ENCODE measurements at places on chromosomes 4 and X. TPM values are rescaled to one million over a fixed set of nuclear protein-coding genes. Genes with fewer than 3 reads are reported as not detected.
A peak's percentile ranks its signal among the peaks of the same experiment; 100 is the strongest.

The GLA gene
- 9.1 TPM for total RNA-seq

The CXCL1 gene
- 0.81 TPM for total RNA-seq

The FBXO8 gene
- total RNA-seq, result 27.5 TPM

The ENAM gene
- 3.8 TPM for total RNA-seq

The OPN1MW gene
- total RNA-seq, result not detected

The GPC4 gene
- 8.9 TPM for total RNA-seq

The DIAPH2 gene
- 11.0 TPM for total RNA-seq

The TTC29 gene
- total RNA-seq, result not detected

The GABRG1 gene
- not detected for total RNA-seq

The ZCCHC13 gene
- not detected for total RNA-seq

The NDNF gene
- 8.1 TPM for total RNA-seq

The NHSL2 gene
- total RNA-seq, result 4.7 TPM

The COL4A6 gene
- 7.4 TPM for total RNA-seq

DNA sequence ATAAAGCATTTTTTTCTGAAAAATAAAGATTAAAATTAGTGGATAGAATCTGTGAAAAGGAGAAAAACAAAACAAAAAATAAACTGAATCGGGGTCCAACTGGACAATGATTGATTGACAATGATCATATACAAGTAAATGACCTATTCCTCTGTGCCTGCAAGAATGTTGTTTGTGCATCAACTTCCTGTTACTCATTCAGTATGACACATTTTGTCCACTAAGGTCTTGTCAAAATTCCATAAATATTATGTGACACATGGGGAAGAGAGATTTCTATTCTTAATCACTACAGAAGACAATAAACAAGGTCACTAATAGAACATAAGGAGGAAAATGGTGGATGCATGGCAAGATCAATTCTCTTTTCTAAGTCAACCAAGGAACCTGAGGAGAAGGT is 54.9 kb downstream of the F8 start:
- DNase-seq, result no peak

- no peak for DNase-seq
Measured at GRCh38 chr4:27638163-27638915, 777.7 kb downstream of the STIM2 start.

DNA sequence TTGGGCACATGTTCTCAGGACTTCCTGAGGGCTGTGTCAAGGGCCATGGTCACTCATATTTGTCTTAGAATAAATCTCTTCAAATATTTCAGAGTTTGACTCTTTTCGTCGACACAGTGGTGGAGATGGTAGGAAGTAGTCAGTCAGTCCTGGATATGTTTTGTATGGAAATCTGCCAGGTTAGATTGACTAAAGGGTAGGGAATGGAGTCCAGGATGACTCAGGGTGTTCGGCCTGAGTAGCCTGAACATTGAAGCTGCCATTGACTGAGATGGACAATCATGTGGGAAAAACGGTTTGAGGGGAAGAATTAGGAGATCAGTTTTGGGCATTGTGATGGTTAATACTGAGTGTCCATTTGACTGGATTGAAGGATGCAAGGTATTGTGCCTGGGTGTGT is 177.1 kb upstream of the CENPE start:
- DNase-seq, result no peak

GRCh38 chr4:86388252-86388651 is 28.4 kb upstream of the MAPK10 start:
- DNase-seq, result no peak

DNA sequence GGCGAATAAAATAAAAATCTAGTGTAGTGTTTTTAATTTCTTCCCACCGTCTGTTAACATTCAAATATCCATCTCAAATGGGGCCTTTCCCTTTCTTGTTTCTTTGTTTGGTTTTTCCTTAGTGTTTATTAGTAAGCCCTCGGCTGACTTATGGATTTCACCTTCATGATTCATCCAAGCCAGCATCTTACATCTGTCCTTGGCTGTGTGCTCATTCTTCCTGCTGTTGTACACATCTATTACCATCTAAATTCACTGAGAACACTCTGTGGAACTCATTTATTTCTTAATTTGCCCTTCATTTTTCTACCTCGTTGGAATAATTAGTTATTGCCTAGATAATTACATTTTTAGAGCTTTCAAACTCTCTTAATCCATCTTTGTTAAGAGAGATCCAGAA is 84.9 kb downstream of the SPCS3 start:
- DNase-seq, result no peak

DNA sequence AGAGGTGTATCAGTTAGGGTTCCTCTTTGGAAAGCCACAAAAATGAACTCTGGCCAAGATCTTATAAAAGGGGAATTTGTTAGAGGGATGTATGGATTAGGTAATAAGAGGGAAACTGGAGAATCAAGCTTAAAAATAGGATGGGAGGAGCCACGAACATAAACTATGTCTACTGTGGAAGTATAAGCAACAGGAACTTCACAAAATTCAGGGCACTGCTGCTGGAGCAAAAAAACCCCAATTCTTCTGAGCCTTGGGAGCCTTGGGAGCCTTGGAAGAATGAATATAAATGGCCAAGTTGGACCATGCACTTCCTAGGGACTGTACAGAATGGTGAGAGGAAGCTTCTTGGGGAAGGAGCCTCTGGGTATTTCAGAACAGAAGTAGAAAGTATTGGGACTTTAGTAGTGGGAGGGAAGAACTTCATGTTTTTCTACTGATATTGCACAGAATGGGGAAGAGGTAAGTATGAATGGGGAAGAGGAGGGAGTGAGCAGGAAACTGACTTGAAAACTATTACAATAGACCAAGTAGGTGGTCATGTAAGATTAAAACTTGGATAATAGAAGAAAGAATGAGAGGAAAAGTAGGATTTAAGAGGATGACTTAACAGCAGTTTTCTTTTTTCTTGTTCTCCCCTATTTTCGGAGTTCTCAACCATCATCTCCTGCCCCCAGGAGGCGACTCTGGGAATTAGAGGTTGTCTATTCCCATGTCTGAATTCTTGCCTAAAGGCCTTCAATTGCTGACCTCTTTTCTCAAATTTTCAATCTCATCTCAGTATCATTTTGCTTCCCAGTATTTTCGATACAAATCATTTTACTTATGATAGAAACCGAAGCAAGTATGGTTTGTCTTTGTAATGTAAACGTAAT is 44.4 kb upstream of the TAPT1 start:
- DNase-seq, result no peak

GRCh38 chrX:11449613-11450012 is 156.4 kb downstream of the AMELX start:
- DNase-seq, result no peak

- no peak for DNase-seq
Measured at GRCh38 chr4:17763931-17764330, 17.5 kb downstream of the FAM184B start.

DNA sequence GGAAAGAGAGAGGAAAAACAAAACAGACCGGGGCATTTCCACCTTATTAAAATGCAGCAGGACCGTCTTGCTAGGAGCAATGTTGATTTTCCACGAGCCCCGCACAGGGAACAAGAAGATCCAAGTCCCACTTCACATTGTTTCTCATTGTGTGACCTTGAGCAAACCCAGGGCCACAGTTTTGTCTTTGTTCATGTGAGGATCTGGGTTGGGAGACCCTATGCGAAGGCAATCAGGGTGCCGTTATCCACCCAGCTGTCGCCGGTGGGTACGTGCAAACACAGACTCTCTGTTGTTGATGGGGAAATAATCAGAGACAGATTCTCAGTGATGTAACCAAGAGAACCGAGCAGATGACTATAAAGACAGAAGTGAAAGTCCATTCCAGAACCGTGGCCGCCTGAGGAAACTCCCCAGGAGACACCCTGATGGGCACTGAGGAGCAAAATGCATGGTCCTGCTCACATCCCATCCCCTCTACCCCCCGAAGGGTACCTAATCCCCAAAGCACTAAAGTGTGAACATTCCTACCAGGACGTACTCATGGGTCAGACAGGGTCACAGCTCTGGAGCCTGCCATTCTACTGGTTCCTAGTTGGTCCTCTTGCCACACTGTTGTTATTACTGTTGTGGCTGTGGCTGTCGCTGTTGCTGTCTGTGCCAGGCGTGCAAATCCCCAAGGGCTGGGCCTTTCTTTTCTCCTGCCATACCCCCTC is 102.7 kb upstream of the RBPJ start:
- no peak for DNase-seq

GRCh38 chr4:174423257-174423944 is 98.9 kb downstream of the HPGD start:
- DNase-seq, result no peak

- no peak for DNase-seq
Measured at GRCh38 chr4:19557161-19557560, 694.5 kb upstream of the SLIT2 start.

DNA sequence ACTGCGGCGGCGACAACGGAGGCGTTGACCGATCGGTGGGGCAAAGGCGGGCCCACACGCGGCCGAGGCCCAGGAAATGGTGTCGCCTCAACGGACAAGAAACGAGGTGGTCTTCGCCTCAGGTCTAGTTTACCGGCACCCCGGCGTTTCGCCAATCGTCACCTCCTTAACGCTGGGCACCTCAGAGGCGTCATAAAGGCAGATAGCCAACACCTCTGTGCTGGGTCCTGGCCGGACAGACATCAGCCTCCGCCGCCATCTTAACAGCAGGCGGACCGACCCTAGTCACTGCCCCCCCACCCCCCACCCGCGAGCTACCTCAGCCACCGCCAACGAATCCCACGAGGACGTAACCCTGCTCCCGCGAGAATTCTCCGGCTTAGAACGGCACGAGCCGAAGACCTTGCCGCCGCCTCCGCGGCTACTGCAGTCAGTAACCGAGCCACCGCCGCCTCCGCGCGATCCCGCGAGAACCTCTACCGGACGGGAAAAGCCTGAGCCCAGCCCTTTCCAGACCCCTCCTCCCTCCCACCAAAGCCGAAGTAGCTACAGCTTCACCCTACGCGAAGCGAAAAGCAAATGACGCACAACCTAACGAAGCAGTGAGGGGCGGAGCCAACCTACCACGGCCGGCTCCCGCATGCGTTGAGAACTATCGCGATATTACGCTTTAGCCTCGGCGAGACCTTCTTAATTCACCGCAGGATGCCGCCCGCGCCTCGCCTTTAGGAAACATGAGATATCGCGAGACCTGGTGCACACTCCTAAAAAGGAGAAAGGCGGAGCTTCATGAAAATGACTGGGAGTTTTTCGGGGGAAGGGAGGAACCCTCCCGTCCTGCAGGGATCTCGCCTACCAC is 2.7 kb downstream of the HUWE1 start:
- peak; percentile 93 for DNase-seq

DNA sequence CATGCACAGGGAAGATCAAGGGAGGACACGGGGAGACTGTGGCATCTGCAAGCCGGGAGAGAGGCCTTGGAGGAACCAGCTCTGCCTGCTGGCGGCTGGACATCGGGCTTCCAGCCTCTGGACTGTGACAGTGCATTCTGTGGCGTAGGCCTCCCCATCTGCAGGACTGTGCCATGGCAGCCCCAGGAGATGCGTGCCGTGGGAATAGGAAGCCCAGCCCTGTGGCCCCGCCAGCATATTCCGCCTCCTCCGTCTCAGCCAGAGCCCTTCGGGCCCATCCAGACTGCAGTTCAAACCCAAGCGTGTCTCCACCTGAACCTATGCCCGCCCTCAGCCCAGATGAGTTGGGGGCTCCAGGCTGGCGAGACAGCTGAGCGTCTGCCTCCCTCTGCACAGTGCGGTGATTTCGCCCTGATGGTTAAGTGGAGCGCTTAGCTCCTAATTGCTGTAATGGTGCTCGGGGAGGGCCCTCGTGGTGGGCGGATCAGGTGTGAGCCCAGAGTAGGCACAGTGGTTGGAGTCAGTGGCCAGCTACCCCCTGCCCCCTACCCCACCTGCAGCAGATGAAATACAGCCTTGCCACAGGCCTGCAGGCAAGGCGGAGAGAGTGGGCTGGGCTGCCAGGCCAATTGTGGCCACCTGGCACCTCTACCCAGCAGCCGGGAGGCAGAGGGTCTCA is 133.9 kb downstream of the HMX1 start:
- no peak for DNase-seq

DNA sequence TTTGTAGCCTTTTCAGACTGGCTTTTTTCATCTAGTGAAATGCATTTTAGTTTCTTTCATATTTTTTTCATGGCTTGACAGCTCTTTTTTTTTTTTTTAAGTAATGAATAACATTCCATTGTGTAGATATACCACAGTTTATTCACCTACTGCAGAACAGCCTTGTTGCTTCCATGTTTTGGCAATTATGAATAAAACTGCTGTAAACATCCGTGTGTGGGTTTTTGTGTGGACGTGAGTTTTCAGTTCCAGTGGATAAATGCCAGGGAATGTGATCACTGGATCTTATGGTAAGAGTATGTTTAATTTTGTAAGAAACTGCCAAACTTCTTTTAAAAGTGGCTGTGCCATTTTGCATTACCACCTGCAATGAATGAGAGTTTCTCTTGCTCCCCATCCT is 160.8 kb downstream of the SOWAHB start:
- DNase-seq, result no peak

GRCh38 chr4:12122316-12122715 is 693.6 kb upstream of the HS3ST1 start:
- no peak for DNase-seq

GRCh38 chr4:69836287-69836686 is 23.7 kb downstream of the SULT1E1 start:
- DNase-seq, result no peak

- DNase-seq, result no peak
Measured at GRCh38 chrX:773292-774025, 142.9 kb downstream of the SHOX start.

- DNase-seq, result peak; percentile 40
Measured at GRCh38 chrX:45850775-45851433, 650.2 kb upstream of the DIPK2B start.

GRCh38 chrX:38516196-38516774 is 45.1 kb upstream of the TSPAN7 start:
- no peak for DNase-seq

- peak; percentile 24 for DNase-seq
Measured at GRCh38 chr4:7170012-7170411, 22.3 kb upstream of the SORCS2 start.

DNA sequence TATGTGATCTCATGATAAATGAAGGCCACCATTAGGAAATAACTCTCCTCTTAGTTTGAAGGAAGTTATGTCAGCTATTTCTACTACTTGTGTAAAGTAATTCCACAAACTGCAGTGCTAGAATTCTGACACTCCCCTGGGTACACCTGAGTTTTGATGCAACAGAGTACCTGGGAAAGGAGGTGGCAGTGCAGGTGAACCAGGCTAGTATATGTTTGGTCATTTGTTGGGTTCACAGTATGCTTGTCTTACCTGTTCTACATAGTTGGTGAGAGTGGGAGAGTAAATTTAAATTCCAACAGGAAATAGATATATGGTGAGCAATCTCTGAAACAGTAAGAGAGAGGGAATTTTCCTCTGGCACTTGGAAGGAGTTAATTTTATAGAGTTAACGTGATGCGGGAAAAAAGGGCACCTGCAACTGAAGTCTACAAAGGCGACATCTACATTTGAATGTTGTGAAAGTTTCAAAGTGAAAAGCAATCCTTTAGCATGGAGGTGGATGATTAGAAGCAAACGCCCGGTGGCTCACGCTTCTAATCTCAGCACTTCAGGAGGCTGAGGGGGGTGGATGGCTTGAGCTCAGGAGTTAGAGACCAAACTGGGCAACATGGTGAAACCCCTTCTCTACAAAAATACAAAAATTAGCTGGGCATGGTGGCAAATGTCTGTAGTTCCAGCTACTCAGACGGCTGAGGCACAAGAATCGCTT is 8.3 kb upstream of the SLC10A6 start:
- no peak for DNase-seq

- peak; percentile 72 for DNase-seq
Measured at GRCh38 chrX:140712413-140713173, 3.0 kb downstream of the LINC00632 start.
